Astrocyte (in vitro differentiated cells and primary cell): ENCODE measurements at places on chromosomes 6 and 20.

DNA sequence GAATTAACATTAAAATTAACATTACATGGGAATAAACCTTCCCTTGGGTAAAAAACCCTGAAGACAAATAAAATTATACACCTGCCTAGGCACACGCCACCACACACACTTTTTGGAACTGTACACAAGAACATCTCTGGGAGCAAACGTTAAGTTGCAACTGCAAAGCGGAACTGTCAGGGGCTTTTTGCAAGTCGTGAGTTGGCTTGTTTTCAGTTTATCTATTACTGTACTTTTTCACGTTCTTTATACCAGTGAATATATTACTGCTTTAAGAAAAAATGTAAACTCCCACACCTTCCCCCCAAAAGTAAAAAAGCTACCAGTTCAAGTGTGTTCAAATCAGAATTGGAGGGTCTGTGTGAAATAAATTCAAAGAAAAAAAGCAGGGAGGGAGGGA is 65.5 kb upstream of the NFATC2 start:
- DNase-seq: no peak

GRCh38 chr20:62051546-62052255 is 14.0 kb downstream of the TAF4 start:
- no peak for DNase-seq

- DNase-seq: peak; percentile 33
Observed at GRCh38 chr6:52286798-52287432, 2.4 kb upstream of the MCM3 start.

- DNase-seq: peak; percentile 67
Observed at GRCh38 chr6:113094779-113095178, 747.6 kb downstream of the RFPL4B start.

DNA sequence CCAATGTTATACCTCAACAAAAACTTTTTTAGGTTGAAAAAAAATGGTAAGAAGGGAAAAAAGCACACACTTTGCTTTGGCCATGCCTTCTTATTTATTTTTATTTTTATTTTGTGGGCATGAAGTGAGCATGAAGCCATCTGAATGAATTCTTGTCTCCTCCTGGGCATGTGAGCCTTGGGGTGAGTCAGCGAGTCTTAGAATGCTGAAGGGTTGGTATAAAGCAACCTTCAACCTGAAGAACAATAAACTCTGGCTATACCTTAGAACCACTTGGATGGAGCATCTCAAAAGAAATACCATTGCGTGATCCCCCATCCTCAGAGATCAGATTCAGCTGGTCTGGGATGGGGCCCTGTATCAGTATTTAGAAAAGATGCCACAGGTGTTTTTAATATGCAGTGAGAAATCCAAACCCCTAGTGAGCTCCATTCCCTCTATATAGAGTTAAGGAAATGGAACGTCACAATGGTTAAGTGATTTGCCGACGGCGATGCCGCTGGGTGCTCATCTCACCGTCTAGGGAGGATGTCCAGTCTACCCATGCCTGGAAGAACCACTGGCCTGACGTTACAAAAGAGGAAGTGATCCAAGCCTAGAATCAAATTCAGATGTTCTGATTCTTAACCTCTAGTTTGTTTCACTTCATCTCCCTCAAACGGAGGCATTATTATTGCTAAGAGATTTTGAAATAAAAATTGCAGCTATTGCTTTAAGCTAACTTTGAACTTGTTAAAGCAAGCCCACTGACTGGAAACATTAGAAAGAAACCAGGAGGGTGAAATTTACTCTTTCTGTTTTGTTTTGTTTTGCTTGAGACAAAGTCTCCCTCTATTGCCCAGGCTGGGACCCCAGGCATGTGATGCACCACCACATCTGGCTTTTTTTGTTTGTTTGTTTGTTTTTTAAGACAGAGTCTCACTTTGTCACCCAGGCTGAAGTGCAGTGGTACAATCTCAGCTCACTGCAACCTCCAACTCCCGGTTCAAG is 67.1 kb downstream of the EDN1 start:
- DNase-seq: no peak
